ENCODE measurements at places on chromosomes 4 and X.

DNA sequence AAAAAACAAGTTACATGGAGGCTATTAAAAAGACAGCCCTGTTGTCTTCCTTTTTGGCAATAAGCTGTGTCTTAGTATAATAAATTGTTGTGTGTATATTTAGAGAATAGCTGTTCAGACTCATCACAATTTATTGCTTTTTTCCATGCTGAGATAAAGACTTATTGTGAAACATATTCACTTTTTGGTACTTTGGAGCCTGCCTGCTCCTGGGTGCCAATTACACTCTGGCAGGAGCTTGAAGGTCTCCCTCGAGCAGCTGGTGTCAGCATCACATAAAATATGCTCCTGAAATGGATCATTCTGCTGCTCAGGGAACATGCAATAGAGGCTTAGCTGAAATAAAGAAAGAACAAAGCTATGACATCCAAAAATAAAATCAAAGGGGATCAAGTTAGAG lies 211.6 kb upstream of the DKK2 start:
- no peaks in the 10 kb centered on the region for H3K4me1 ChIP-seq
- H3K27me3 ChIP-seq: no peaks in the 10 kb centered on the region
- no peak overlapping the region for H3K27ac ChIP-seq

DNA sequence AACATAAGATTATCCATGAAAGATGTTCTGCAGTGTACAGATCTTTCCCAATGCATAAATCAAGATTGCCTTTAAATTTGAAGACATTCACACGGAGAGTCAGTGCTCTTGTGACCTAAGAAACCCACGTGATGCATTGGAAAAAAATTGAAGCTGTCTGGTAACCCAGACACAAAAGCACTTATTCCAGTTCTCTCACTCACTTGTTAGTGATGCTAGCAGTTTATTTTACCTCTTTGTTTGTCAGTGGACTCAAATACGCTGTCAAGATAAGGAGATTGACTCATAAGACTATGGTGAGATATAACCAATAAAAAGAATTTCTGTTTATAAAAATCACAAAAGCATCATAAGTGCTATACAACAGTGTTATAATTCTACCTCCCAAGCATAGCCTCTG lies 245.8 kb upstream of the SMIM31 start:
- no peak overlapping the region for H3K27ac ChIP-seq
- no peak overlapping the region for H3K4me3 ChIP-seq
- H3K27me3 ChIP-seq: no peaks in the 10 kb centered on the region
- H3K36me3 ChIP-seq: no peaks in the 10 kb centered on the region
- no peaks in the 10 kb centered on the region for H3K4me1 ChIP-seq
- DNase-seq: no peak

DNA sequence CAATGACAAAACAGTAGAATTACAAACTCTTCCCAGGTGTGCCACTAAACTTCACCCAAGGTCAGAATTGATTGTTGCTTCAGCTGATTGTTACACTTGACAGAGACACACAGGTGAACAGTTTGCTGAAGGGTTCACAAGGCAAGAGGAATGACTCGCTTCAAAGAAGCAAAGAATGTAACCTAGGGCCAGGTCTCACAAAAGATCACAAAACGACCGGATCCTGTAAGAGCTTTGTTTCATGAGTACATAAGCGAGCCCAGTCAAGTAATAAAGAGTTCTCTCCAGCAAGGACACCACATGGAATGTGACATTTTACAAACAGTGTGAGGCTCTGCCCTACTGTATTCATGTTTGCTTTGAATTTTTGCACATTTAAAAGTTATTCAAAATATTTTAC lies 9.1 kb downstream of the LNX1 start:
- DNase-seq: no peak
- peaks cover 2% of the 10 kb centered on the region for H3K27me3 ChIP-seq
- no peak overlapping the region for H3K4me3 ChIP-seq

GRCh38 chr4:35952751-35953150 lies 291.6 kb downstream of the ARAP2 start:
- H3K36me3 ChIP-seq: no peaks in the 10 kb centered on the region
- no peak overlapping the region for H3K4me3 ChIP-seq
- no peak overlapping the region for H3K27ac ChIP-seq
- H3K4me1 ChIP-seq: no peaks in the 10 kb centered on the region

DNA sequence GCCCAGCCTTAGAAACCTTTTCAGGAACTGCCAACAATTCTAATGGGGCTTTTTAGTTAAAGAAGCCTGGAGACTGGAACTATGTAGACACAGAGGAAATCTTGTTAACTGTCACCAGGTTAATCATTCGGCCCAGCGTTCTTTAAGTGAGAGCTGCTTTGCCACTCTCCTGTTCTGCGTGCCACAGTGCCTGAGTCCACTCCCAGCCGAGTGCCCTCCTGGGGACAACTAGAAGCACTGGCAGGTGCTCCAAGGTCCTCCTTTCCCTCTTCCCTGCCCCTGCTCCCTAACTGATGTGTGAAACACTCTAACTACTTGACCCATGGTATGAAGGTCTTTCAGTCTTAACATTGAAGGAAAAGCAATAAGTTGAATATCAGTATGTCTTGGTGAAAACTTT lies 151.2 kb upstream of the TLL1 start:
- no peaks in the 10 kb centered on the region for H3K4me1 ChIP-seq
- no peak overlapping the region for H3K27ac ChIP-seq
- no peaks in the 10 kb centered on the region for H3K36me3 ChIP-seq
- H3K4me3 ChIP-seq: no peak overlapping the region

All from T-helper 2 cell treated with Interferon-gamma antibody and Interleukin-4, amounts not matched to agents 5 μg/mL and 100 μg/mL, for 36 hours (primary cell).